ENCODE measurements at places on chromosomes 13 and 19.

- DNase-seq: no peak
Observed at GRCh38 chr13:98563071-98563470, 13.8 kb downstream of the STK24 start.

GRCh38 chr13:98525456-98526181 is 51.3 kb downstream of the STK24 start:
- no peak for DNase-seq

GRCh38 chr13:30755678-30756077 is 20.3 kb downstream of the ALOX5AP start:
- no peak for DNase-seq

DNA sequence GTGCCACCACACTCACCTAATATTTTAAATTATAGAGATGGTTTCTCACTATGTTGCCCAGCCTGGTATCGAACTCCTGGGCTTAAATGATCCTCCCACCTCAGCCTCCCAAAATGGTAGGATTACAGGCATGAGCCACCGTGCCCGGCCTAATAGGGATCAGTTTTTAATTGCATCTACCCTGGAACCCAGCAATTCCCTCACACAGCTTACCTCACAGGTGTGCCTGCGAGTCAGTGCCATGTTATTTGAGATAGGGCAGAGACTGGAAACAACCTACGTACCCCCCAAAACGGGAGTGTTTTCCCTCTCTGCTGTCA is 14.3 kb downstream of the MAP2K2 start:
- no peak for DNase-seq

DNA sequence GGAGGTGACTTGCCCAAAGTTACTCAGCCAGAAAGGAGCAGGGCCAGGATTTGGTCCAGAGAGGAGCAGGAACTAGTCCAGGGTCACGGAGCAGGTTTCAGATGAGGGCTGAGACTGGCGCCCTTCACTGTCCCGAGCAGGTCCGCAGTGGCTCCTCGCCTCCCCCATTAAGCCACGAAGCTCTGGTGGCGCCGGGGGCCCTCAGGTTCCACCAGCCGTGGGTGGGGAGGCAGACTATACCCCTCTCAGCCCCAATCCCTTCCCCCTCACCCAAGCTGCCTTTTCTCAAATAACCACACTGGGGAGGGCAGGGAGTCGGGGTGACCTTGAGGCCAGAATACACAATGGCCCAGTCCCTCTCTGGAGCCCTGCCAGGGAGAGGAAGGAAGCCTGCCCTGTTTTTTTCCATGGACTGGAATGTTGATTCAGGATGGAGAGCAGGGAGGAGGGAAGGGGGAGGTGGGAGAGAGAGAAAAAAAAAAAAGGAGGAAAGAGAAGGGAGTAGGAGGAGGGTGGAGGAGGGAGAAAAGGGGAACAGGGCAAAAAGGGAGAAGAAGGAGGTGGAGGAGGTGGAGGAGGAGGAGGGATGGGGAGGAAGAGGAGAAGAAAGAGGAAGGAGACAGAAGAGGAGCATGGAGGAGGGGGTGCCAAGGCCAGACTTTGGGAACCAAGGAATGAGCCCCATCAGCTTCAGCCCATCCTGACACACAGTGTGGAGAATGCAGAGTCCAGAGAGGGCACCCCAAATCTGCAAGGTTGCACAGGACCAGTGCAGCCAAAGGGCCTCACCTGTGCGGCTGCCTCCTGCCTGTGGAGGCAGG is 19.7 kb downstream of the CEACAM16 start:
- DNase-seq: no peak

GRCh38 chr13:39282400-39282972 is 244.2 kb downstream of the NHLRC3 start:
- DNase-seq: no peak

- DNase-seq: no peak
Observed at GRCh38 chr13:23289917-23290357, 109.2 kb downstream of the SGCG start.

All from stimulated activated CD4-positive, alpha-beta T cell treated with anti-CD3 and anti-CD28 coated beads, Interleukin-15, amount 100 ng/mL, for 48 hours (primary cell).